SW480 (cell line): ENCODE measurements at places on chromosomes 1 and 21.

GRCh38 chr1:148388260-148389026 is 94.7 kb downstream of the PPIAL4G start:
- peak; percentile 92 for DNase-seq

GRCh38 chr1:86515597-86515996 is 31.3 kb upstream of the CLCA4 start:
- peak; percentile 44 for DNase-seq

DNA sequence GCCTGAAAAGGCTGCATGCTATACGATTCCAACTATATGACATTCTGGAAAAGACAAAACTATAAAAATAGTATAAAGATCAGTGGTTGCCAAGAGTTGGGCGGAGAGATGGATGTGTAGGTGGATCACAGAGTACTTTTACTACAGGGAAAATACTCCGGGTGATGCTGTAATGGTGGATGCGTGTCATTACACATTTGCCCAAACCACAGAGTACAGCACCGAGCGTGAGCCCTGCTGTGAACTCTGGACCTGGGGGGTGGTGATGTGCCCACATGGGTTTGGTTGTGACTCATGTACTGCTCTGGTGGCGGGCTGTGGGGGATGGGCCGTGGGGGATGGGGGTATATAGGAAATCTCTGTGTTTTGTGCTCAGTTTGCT is 162.7 kb upstream of the COL6A1 start:
- DNase-seq, result peak; percentile 97

DNA sequence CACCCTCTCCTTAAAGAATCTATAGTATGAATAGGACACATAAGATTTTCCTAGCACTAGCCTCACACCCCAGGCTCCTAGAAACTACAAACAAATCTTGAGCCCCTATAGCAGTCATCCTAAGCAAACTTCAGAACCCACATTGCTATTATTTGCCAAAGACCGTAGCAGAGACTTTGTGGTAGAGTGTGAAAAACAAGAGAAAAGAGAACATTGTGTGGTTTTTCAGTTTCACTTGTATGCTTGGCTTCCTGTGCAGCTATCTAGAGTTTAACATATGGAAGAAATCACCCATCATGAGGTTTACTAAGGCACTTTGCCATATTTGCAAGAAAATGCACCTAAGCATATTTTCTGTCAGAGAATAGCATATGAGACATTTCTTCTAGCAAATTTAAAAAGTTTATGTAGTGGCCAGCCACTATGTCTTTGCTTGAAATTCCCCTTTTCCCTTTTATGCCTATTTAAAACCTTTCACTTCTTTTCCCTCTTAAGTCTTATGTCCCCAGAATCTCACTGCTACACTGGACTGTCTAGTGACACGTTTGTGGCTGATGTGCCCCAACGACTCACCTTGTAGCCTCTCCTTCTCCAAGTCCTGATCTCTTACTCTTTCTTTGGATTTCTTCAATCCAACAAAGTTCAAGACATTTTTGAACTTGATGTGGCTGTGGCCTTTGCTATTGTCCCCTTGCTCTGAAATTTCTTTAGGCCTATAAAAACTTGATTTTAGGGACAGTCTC is 25.6 kb downstream of the CCDC190 start:
- no peak for DNase-seq

DNA sequence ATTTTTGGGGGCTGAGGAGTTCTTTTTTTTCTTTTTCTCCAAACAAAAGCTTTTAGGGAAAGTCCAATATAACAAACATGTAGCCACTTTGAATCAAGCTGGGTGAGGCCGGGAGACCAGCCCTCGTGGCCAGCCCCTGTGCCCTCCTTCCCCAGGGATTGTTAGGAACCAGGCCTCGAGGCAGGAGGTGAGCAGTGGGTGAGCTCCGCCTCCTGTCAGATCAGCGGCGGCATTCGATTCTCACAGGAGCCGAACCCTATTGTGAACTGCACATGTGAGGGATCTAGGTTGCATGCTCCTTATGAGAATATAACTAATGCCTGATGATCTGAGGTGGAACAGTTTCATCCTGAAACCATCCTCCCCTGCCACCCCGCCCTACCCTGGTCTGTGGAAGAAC is 41.8 kb upstream of the TTC22 start:
- DNase-seq, result no peak

- DNase-seq, result no peak
Observed at GRCh38 chr1:55839221-55839620, 624.1 kb upstream of the USP24 start.

GRCh38 chr1:17563494-17564281 is 24.2 kb downstream of the ARHGEF10L start:
- DNase-seq, result no peak

DNA sequence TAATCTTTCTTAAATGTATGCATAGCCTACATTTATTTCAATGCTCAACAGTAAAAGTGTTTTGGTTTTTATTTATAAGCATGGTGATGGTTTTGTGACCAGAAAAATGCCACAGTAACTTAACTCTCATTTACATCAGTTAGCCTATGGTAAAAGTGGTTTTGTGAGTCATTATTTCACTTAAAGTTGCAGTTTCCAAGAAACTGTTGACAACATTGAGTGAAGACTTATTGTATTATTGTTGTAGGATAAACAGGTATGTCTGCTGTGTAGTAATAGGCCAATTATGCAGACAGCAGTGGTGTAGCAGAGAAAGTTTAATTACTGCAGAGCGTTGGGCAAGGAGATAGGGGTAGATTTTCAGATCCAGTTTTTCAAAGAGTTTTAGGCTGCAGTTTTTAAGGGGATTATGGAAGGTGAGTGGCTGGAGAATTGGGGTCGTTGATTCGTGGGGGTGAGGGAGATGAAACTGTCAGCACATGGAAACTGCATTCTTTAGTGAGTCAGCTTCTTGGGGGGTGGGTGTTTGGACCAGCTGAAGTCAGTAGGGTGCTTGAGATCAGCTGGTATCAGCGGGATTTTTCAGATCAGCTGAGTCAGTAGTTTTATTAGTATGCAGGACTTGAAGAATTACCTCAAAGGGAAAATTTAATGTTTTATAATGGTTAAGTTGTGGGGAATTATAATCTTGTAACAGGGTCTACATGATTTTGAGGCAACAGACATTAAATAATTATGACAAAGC is 168.7 kb upstream of the FMN2 start:
- DNase-seq, result no peak

- DNase-seq, result peak; percentile 33
Observed at GRCh38 chr1:89633800-89634625, 1.1 kb downstream of the LRRC8C start.

- DNase-seq, result peak; percentile 40
Observed at GRCh38 chr1:35931446-35932157, 697 bp downstream of the AGO3 start.

DNA sequence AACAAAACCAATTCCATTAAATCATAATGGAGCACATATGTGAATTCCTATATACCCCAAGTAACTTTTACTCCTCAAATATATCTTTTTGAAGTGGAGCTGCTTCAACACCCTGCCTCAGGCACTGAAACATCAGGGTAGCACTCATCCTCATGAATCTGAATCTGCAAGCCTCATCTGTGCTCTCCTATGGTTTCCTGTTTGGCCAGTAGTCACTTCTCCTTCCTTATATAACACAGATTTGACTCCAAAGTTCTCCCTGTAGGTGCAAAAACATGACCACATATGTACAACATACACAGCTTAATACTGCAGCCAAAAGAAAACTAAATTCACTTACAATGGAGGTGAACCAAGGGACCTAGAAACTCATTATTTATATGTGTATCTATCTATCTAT is 7.2 kb downstream of the TRIT1 start:
- DNase-seq, result no peak

DNA sequence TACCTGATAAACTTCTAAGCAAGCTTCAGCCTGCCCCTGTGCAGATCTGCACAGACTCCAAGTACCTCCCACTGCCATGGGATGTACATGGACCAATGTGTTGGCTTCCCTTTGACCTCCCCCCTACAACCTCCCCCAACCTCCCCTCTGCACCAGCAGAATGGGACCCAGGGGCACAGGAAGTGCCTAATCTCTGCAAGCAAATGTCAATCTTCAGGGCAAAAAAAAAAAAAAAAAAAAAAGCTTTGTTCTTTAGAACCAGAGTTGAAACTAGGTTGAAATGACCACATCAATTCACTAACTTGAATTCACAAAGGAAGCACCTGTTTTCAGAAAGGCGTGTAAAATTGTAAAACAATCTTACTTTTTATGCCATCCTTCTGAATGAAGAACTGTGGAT is 53.9 kb upstream of the TIAM1 start:
- DNase-seq, result no peak

DNA sequence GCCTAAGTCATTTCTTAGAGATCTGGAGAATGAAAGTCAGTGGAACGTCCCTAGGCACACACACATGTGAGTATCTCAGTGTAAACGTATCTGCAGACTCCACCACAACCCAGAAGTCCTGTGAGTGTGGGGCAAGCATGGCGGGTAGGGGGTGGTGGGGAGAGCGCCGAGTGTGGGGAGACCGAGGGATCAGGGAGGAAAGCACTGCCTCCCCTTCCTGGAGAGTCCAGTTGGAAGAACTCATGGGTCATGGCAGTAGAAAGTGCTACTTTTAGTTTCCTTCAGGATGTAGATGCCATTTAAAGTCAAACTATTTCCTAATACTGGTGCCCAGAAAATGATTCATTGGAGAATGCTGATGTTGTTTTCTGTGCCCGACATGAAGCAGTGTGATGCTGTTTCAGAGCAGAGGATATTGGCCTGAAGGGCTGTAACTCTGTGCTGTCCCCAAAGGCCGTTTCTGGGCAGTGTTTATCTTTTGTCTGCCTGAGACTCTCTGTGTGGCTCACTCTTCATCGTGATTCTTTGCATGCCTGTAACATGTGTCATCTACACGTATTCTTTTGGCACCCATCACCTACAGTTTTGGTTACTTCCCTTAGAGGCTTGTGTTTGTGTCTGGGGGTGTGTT is 45.7 kb upstream of the TSPAN2 start:
- DNase-seq, result peak; percentile 51

DNA sequence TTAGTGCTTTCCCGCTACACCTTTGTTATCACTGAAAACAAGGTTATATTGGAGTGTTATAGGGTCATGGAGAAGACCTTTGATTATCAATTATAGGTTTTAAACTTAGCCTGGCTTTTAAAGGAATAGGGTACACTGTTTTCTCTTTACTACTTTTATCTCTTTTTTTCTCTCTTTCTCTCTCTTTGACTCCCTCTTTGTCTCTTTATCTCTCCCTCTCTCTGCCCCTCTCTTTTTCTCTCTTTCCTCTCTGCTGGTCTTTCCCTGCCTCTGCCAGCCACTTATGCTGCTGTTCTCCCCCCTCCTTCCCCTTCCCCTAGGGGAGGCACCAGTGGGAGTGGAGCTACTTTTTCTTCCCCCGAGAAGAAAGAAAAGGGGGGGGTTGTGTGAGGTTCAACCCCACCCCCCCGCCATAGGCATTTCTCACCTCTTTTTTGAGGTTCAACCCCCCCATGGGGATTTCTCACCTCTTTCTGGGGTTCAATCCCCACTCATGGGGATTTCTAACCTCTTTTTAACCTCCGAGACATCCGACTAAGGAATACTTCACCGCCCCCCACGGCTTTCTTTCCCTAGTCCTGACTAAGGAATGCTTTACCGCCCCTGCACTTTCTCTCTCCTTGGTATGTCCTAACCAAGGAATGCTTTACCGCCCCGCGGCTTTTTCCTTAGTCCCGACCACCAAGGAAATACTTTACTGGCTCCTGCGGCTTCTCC is 17.2 kb upstream of the ZBTB8B start:
- no peak for DNase-seq

GRCh38 chr1:95627244-95627643 is 393.2 kb downstream of the RWDD3 start:
- no peak for DNase-seq

GRCh38 chr1:176811511-176812288 is 348.7 kb downstream of the PAPPA2 start:
- no peak for DNase-seq

DNA sequence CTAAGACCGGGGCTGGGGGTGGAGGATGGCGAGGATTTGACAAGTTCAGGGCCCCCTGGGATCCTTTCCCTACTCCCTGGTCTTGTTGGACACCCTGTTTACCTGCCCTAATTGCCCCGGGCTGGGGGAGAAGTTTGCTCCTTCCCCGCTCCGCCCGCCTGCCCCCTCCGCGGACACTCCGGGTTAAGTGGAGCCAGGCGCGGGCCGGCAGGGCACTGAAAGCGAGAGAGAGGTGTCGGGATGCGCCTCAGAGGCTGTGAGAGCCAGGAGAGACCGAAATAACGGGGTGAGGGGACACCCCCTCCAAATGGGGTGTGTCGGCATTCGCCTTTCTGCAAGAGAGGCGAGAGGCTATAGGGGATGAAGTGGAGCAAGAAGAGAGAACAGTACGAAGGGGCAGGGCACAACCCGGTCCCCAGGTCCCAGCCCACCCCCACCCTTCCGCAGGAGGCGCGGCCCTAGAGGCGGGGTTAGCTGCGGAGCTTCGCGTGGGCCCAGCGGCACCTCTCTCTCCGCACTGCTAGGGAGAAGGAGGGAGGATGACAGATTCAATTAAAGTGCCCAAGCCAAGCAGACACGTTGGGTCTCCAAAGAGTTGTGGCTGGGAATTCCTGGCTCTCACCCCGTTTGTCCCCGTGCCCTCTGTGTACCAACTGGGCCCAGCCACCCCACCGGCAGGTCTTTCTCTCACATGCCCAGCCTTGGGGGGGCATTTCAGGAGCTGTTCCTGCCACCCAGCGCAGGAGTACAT is 3.8 kb downstream of the EFNA3 start:
- peak; percentile 71 for DNase-seq

GRCh38 chr1:149849111-149849946 is 50.0 kb upstream of the BOLA1 start:
- peak; percentile 24 for DNase-seq

DNA sequence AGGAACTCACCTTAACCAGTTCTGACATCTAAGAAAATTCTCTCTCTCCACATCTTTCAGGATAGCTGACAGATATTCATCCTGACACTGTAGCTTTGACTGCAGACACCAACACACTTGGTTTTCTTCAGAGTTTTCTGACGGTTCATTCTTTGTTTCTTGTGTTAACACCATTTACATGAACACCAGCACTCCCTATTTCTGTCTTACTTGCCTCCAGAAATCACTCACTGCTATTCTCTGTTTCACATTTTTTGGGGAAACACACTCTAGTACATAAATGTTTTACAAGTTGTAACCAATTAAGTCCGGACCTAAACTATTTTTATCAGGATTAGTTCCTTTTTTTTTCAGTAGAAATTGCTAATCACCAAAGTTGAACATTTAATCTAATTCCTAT is 15.4 kb downstream of the FLVCR1 start:
- DNase-seq, result no peak

- DNase-seq, result no peak
Observed at GRCh38 chr1:3097861-3098260, 28.9 kb downstream of the PRDM16 start.

GRCh38 chr21:46284077-46284644 is 1.2 kb downstream of the MCM3AP start:
- DNase-seq, result no peak

DNA sequence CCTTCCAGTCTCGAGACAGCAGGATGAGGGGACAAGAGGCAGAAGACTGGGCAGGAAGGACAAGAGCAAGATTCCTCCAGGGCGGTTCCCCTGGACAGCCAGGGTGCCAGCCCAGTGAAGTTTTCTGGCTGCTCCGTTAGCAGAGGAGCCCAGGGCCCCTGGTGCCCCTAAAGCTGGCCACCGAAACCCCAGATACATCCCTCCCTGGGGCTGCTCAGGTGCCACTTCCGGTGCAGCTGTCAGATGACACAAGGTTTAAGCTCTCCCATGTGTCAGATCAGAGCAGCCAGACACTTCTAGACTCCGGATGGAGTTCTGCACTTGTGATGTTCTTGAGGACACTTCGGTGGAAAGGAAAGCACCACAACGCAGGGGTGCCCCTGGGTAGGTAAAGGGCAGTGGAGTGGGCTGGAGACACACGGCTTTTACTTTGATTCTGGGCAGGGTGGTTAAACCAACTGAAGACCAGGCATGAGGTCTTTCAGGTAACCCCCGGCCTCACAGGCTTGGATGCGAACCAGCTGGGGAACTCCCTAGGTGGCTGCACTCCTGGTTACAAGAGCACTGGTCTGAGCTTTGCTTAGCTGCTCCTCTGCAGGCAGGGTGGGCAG is 85.7 kb downstream of the ITPKB start:
- DNase-seq, result no peak
